ENCODE measurements at places on chromosomes 6 and 20.

- DNase-seq = no peak
These were observed 19.1 kb upstream of the FBXO9 start for GRCh38 chr6:53045891-53046673.

- DNase-seq = no peak
These were observed 690 bp downstream of the TULP1 start for GRCh38 chr6:35512006-35512405.

GRCh38 chr6:83092756-83093399 lies 25.4 kb downstream of the DOP1A start:
- DNase-seq = no peak

- no peak for DNase-seq
These were observed 34.9 kb upstream of the ALDH8A1 start for GRCh38 chr6:134984821-134985220.

DNA sequence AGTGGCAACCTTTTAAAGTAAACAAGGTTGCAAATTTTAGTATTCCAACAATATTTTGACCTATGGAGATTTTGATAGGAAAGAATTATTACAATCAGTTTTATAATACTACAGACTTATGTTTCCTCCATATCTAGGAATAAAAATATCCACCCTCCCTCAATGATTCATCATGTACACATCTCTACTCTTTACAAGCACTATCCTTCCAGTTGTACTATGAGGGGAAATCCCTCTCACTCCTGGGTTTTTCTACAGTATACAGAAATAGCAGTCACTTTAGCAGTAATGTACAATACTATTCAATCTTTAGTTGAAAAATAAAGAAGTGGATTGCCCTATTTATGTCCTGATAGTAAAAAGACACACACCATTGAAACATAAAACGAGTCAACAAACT lies 46.3 kb upstream of the SCML4 start:
- no peak for DNase-seq

DNA sequence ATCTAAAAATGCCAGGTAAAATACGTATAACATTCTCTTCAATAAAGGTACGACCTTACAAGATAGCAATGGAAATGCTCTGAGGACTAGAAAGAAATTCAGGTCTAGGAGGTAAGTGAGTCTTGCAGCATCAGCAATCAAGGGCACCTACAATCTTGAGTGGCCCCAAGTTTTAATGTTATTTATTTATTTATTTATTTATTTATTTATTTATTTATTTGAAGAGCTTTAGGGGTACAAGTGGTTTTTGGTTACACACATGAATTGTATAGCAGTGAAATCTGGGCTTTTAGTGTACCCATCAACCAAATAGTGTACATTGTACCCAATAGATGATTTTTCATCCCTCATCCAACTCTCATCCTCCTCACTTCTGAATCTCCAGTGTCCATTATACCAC lies 574.0 kb upstream of the POU3F2 start:
- DNase-seq = no peak

DNA sequence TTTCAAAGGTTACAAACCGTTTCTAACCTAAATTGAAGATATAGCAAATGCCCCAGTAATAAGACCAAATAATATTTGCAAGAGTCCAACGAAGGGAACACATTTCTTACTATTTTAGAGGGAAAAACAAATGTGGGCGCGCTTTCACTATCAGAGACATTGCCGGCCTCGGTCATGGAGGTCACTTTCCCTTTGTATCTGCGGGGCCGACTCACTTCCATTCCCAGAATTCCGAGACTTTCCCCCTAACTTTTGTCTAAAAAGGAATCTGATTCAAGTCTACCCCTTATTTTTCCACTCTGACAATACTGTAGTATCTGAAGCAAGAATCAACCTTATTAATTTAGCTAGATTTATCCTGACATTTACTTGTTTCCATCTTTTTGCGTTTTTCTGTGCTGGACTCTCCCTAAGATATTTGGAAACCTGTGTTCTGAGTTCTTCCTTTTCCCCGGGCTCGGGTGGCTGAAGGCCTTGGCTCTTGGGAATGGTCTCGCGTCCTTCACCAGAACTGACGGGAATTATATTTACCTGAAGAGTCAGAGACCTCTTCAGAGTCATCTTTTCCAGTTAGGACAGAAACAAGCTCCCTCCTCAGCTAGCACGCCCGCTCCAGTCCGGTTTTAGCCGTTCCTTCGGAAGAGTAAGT lies 71.8 kb upstream of the ZNF184 start:
- no peak for DNase-seq

DNA sequence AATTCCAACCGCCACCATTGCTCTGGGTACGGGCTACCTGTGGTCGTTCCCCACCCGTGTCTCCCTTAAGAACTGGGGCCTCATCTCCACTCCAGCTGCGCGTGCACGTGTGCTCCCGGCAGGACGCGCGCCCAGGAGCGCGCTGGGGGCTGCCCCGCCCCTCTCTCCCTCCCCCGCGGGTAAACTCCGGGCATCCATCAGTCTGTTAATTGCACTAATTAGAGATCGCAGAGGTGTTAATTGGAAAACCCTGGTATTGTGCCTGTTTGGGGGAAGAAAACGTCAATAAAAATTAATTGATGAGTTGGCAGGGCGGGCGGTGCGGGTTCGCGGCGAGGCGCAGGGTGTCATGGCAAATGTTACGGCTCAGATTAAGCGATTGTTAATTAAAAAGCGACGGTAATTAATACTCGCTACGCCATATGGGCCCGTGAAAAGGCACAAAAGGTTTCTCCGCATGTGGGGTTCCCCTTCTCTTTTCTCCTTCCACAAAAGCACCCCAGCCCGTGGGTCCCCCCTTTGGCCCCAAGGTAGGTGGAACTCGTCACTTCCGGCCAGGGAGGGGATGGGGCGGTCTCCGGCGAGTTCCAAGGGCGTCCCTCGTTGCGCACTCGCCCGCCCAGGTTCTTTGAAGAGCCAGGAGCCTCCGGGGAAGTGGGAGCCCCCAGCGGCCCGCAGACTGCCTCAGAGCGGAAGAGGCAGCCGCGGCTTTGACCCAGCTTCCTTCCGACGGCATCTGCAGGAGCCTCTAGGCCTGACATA lies 14.4 kb downstream of the FOXP4 start:
- DNase-seq = peak; percentile 67

GRCh38 chr6:55734256-55734655 lies 141.1 kb downstream of the BMP5 start:
- no peak for DNase-seq

- no peak for DNase-seq
These were observed 149.0 kb upstream of the FUT9 start for GRCh38 chr6:95866732-95867131.

DNA sequence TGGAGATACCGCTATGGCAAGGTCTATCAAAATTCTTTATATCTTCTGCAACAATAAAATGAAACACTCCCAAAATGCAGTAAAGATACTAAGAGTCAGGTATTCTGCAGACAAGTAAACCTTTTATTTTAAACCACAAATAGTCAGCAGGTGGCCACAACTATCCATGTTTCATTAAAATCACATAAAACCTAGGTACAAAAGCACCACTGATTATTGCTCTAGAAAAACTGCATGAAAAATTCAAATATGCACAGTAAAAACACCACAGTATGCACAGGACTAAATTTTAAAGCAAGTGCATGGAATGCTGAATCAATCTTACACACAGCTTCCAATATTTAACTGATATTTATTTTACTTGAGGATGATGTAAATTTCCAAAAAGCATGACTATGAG lies 33.3 kb downstream of the HMGN3 start:
- DNase-seq = no peak

DNA sequence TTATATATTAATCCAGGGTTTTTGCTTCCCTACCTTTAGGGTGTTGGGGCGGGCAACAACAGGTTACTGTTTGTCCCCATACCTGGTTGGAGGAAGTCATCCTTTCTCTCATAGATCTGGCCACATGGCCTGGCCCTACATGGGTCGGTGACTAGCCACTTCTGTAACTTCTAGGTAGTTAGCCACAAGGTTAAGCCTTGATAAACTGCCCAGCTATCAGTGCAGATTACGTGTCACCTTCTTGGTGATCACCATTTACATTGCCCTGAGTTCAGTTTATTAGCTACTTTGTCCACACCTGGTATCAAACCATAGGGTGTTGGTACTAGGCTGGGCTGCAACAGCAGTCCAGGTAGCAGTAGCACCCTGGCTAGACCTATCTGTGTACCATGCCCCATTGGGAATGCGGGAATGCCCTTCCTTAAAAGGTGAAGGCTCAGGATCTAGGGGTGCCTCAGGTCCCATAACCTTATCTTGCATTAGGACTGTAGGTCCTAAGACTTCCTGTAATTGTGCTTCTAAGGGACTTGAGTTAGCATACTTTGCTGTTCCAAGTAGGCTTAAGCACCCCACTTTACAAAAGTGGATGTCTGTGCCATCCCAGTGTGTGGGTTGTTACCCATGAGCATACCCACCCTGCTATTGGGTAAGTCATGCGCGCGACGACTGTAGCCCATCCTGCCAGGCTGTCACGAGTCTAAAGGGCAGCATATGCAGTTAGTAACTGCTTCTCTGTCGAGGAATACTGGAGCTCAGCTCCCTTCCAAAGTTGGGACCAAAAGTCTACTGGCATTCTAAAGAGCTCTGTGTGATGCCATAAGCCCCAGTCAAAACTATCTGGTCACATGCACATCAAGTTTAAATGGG lies 5.2 kb downstream of the ZKSCAN3 start:
- no peak for DNase-seq

GRCh38 chr20:55488593-55488992 lies 516.7 kb downstream of the CBLN4 start:
- no peak for DNase-seq

GRCh38 chr6:29590218-29590808 lies 5.4 kb downstream of the OR2H2 start:
- DNase-seq = no peak

GRCh38 chr20:38113401-38114325 lies 51.4 kb downstream of the TGM2 start:
- DNase-seq = no peak

DNA sequence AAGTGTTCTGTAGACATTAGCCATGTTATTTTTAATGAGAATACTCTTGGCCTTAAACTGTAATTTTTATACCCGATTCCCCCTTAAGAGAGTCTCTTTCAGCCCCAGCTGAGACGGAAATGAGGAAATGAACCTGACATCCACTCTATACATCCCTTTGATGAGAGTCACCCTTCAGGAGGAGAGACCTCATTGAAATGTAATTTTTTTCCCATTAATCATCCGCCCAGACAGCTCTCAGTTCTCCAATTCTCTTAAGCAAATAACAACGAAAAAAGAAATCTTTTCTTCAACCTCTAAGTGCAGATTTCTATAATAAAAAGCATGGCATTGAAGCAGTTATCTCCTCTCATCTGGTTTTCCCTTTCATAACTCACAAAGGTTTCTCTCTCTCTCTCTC lies 243.8 kb upstream of the PMEPA1 start:
- no peak for DNase-seq

DNA sequence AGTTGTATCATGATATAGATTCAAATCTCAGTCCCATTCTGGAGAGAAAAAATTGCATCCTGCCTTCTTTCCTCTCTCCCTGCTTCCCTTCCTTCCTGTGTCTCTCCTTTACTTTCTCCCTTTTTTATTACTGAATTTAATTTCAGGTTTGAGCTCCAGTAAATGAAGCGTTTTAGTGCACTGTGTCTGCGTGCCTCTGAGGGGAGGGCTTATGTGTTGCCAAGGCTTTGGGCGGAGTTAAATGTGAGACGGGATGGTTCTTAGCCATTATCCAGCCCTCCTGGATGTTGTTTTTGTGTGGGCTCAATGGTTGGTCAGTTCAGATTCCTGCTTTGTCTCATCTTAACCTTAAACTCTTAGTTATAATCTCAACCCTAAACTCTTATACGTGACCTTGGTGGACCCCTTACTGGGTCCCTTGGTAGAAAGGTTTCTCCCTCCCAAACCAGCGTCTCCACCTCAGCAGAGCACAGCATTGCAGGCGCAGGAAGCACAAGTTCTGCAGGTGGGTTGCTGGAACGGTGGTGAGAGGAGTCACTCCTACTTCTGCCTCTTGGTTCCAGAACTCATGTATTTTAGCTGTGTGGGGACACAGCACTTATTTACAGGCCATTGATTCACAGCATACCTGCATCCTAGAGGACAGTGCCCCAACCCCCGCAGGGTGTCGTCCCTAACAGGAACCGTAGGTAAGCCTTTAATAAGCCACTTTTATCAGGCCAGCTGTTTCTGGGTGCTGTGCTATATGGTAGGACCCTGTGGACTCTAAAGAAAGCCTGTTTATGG lies 68.5 kb downstream of the DNAH8 start:
- DNase-seq = no peak

GRCh38 chr6:33670971-33671743 lies 40.3 kb downstream of the UQCC2 start:
- DNase-seq = no peak

GRCh38 chr6:41428996-41429421 lies 93.6 kb downstream of the NCR2 start:
- peak; percentile 12 for DNase-seq

DNA sequence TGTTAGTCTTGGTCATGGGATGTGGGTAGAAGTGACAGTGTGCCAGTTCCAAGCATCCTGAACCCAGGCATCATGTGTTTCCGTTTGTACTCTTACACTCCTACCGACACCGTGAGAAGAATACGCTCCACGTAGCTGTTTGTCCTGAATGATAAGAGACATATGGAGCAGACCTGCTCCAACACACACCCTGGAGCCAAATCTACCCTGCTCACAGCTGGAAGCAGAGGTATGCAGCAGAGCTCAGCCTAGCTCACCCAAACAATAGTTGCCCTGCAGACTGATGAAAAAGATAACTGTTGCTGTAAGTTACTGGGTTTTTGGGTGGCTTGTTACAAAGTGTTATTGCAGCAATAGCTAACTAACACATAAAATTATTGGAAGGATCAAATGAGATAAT lies 14.3 kb upstream of the PDSS2 start:
- no peak for DNase-seq

- DNase-seq = no peak
These were observed 29.9 kb downstream of the GABRR2 start for GRCh38 chr6:89284963-89285735.

- DNase-seq = no peak
These were observed 135.6 kb upstream of the HDGFL1 start for GRCh38 chr6:22433745-22434144.

- DNase-seq = no peak
These were observed 17.6 kb upstream of the CDKN1A start for GRCh38 chr6:36660771-36661471.

DNA sequence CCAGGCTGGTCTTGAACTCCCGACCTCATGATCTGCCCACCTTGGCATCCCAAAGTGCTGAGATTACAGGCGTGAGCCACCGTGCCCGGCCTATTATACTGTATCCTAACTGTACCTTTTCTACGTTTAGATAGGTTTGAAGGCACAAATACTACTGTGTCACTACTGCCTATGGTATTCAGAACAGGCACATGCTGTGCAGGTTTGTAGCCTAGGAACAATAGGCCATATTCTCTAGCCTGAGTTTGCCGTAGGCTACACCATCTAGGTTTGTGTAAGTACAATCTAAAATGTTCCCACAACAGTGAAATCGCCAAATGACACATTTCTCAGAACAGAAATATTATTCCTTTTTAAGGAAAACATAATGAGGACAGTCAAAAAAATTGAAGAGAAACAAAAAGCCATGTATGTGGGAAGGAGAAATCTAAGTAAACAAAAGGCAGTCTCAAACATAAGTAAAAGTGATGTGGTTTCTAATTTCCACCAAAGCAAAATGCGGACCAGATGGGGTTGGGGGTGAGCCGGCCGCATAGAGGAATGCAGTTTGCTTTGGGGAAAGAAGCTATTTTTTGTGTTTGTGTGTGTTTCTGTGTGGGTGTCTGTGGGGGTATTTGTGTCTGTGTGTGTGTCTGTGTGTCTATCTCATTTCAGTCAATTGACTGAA lies 192.6 kb upstream of the SALL4 start:
- no peak for DNase-seq

GRCh38 chr6:44253307-44254101 lies 3.8 kb downstream of the SLC35B2 start:
- no peak for DNase-seq

- no peak for DNase-seq
These were observed 2.9 kb downstream of the CHRNA4 start for GRCh38 chr20:63357921-63358905.

GRCh38 chr6:144662812-144663365 lies 377.8 kb downstream of the UTRN start:
- no peak for DNase-seq

Data from stimulated activated CD4-positive, alpha-beta T cell treated with anti-CD3 and anti-CD28 coated beads, Interleukin-1b, Interleukin-23, amount 100 ng/mL, for 4 hours (primary cell).